ENCODE measurements at places on chromosomes 1 and 21. TPM values are rescaled to one million over a fixed set of nuclear protein-coding genes. Genes with fewer than 3 reads are reported as not detected.

Gene EXTL1
- 0.34 TPM for total RNA-seq

Gene C21orf58
- 9.1 TPM for total RNA-seq

GRCh38 chr1:246726255-246726679, 2.1 kb downstream of the SCCPDH start:
- DNase-seq = no peak

GRCh38 chr1:193413376-193413775, 227.0 kb upstream of the B3GALT2 start:
- DNase-seq = no peak
